ENCODE measurements at places on chromosomes 12 and 14.

- no peak for DNase-seq
These were observed 35.9 kb downstream of the PHLDA1 start for GRCh38 chr12:75995691-75996090.

DNA sequence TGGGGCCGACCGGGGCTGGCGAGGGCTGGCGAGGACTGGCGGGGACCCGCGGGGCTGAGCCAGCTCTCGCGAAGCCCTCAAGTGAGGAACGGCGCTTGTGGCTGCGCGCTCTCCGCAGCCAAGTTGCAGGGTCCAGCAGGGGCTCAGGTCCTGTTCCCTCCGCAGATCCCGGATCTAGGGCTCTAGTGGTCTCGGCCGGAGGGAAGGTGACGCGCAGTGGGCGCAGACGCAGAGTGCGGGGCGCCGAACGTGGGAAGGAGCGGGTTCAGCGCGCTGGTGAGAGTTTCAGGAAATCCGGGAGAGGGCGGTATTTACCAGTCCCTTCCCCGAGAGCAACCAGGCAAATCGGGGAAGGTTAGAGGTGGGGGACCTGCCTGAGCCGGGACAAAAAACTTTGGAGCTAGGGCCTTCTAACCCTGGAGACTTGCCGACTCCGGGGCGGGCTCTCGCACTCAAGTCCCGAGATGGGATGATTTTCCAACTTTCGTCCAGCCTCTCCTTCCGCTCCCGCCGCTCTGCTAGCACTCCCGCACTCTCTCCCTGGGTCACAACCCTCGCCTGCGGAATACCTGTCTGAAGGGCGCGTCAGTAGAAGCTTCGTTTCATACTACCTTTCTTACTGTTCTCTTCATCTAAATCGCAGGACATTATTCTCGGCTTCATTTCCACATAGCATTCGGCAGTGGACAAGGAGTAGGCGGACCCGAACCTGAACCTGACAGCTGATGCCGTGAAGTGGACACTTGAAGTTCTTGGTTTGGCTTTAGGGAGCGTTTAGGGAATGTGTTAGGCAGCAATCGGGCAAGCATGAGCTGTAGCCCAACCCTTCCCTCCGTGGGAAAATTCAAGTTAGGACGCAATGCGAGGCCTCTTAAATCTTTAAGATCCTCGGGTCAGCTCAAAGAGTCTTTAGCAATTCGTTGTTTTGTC lies 13.6 kb upstream of the PAX9 start:
- no peak for DNase-seq

DNA sequence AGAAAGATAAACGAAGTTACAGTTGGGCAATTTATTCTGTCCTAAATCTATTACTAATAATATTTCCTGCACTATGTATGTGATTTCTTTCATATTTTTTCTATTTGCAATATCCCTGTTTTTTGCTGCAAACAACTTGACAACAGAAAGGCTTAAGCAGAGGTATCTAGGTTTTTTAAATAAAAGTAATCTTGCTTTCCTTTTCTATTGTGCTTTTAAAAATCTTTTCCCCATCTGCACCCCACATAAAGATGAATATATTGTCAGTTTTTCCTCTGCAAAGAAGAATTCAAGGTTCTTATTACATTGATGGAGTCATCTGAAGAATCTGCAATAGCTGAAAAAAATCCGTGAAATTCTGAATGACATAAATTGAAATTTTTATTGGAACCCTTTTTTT lies 502 bp upstream of the RALGAPA1 start:
- no peak for DNase-seq

DNA sequence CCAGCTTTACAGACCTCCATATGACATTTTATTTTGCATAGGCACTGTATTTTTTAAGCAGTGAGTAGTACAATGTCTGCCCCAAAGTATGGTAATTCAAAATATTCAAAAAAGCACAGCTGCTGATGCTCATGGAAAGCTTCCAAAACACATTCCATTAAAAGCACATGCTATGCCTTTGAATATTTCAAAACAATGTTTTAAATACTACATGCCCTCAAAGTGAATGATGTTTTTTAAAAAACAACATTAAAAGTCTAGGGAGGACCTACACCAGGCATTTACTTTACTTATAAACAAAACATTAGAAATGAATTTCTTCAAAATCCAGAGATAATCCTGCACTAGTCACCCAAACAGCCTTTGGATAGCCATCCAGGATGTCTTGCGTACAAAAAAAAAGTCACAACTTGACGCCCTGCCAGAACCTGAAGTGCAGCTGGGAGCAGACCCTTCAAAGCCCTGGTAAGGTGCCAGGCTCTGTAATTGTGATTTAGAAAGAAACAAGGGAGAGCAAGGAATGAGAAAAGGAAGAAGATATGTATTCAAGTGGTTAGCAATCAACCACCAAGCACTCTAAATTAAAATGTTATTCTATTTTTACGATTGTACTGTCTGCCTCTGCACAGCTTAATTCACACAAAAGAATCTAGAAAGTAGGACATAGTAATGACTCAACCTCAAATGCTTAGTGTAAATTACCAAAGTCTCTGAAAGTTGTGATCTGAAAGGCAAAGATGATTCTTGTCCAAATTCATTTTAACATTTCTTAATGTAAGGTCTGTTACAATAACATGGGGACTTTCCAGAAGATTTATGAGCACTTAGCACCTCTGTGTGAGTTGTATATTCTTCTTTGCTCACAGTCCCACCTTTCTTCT lies 31.9 kb downstream of the CEP83 start:
- DNase-seq = no peak

DNA sequence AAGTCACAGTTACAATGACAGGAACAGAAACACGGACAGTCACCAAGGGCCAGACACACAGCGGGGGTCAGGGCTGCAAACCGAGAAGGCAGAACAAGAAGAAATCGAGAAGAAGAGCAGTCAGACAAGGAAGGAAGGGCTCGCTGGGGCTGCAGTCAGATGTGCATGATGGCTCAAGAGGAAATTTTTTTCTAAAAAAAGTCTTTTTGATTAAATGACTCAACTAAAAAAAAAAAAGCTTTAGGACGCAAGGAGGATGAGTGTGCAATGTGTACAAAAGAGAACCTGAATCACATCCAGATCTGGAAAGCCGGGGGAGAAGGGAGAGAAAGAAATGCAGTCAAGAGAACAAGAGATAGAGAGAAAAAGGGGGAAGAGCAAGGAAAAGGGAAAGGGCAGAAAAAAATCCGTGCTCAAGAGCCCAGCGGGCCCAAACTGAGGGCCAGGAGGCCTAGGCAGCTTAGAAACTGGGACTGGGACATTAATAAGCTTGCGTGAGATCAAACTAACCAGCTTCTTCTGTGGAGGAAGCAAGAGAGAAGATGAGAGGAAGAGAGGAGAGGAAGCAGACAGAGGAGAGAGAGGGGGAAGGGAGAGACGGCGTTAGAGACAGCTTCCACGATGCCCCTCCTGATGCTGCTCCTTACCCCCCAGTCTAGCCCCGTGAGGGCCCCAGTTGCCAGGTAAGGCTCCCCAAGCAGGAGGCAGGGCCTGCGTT lies 6.7 kb downstream of the IFFO1 start:
- no peak for DNase-seq

- no peak for DNase-seq
These were observed 36.6 kb downstream of the NID2 start for GRCh38 chr14:52032204-52032801.

DNA sequence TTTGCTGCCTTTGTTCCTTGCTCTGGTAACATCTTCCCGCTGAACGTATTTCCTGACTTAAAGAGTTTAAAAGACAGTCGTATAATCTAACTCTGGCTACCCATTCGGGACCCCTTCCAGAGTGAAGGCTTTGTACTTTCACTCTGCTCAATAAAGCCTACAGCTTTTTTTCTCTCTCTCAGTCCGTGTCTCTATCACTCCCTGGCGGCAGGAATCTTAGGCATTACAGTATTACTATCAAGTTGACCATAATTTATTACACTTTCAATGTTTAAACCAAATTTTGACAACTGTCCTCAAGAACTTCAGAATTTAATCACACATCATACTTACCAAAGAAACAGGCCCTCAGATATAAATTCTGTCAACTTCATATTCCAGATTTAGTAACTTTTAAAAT lies 967.9 kb downstream of the FSCB start:
- no peak for DNase-seq

DNA sequence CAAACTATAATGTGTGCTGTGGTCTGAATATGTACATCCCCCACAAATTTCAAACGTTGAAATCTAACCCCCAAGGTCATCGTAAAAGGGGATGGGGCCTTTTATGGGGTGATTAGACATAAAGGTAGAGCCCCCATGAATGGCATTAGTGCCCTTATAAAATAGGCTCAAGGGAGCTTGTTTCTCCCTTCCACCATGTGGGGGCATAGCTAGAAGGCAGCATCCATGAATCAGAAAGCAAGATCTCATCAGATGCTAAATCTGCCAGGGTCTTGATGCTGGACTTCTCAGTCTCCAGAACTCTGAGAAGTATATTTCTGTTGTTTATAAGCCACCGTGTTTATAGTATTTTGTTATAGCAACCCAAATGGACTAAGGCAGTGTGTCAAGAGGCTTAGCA lies 33.4 kb upstream of the IGF1 start:
- DNase-seq = no peak

DNA sequence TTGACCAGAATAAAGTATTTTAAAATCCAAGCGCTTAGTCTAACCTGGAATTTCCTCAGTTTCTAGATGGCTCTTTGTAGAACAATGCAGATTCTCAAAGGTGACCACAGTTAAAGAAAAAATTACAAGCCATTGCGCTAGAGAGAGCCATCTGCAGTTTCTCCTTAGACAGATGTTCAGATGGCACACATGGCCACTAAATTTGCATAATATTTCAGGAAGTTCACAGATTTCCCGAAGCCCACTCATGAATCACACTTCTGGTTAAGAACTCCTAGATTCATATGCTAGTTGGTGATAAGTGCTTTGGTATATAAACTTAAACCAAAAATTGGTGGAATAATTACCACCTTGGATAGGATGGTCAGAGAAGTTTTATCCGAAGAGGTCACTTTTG lies 749 bp downstream of the AKAP3 start:
- no peak for DNase-seq

DNA sequence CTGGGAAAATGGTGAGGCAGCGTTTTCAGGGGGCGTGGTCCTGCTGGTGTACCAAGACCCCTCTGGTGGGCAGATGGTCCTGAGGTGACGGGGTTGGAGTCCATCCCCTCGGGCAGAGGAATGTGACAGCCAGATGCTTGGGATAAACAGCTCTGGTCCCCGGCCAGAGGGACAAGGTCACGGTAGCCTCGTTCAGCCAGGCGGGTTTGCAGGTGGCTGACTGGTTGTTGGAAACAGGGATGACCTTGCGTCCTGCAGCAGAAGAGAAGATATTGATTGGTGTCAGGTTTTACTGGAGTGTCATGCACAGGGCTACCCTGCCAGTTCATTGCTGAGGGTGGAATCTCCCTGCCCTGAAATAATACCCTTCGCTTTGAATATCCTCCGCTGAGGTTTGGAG lies 43.3 kb downstream of the SLC24A4 start:
- no peak for DNase-seq

GRCh38 chr12:131603939-131604795 lies 106.7 kb upstream of the SFSWAP start:
- no peak for DNase-seq

- no peak for DNase-seq
These were observed 6.5 kb downstream of the NACA start for GRCh38 chr12:56718636-56719035.

GRCh38 chr12:51866324-51866723 lies 17.8 kb upstream of the FIGNL2 start:
- DNase-seq = no peak

- DNase-seq = no peak
These were observed 103.2 kb upstream of the BCL2L14 start for GRCh38 chr12:11967376-11968047.

DNA sequence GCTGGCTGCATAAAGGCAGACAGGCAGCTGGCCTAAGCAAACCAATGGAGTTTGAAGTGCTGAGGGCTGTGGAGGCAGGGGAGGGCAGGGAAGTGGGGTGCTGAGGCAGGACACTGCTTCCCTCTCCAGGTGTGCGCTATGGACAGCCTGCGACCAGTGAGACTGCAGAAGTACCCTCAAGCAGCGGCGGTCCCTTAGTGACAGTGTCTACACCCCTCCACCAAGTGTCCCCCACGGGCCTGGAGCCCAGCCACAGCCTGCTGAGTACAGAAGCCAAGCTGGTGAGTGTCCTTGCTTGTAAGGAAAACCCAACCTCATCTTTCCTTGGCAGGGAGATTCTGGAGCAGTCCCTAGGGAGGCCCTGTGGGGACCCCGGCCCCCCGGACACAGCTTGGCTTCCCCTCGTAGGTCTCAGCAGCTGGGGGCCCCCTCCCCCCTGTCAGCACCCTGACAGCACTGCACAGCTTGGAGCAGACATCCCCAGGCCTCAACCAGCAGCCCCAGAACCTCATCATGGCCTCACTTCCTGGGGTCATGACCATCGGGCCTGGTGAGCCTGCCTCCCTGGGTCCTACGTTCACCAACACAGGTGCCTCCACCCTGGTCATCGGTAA lies 17.9 kb downstream of the HNF1A start:
- no peak for DNase-seq

- DNase-seq = peak; percentile 60
These were observed 15.1 kb upstream of the PLEK2 start for GRCh38 chr14:67426983-67427606.

DNA sequence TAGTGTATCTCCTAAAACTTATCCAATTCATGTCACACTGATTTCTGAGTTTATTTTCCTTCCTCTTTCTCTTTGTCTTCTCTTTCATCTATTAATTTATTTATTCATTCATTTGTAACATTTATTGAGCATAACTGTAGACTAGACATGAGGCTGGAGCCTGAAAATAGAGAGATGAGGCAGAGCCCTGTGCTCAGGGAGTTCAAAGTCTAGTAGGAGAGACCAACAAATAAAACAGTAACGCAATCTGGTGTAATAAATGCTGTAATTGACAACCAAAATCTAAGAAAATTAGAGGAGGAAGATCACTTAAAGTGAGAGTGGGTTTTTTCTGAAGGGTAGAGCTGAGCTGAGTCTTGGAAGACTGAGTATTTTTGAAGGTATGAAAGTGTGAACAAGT lies 87.5 kb downstream of the POLR3B start:
- no peak for DNase-seq

DNA sequence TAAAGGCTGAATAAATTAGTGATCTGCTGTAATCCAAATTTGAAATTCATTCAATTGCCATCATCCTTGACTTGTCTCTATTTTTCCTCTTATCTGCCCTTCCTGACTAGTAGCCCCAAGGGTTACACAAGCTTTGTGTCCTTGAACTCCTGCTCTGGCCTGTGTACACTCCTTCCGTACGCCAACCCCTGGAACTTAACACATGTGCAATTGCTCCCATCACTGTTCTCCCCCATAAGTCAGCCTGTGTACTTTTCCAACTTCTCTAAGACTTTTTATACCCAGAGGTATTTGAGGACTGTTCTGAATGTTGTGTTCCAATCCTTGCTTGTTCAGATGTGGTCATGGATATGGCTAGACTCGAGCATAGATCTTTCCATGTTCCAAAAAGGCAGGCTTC lies 171.1 kb upstream of the G2E3 start:
- no peak for DNase-seq

Measured in CD4-positive, CD25-positive, alpha-beta regulatory T cell (primary cell).